ENCODE measurements at places on chromosomes 5 and 9.

GRCh38 chr9:110389148-110389750 lies 51.6 kb upstream of the TXNDC8 start:
- no peak for DNase-seq

DNA sequence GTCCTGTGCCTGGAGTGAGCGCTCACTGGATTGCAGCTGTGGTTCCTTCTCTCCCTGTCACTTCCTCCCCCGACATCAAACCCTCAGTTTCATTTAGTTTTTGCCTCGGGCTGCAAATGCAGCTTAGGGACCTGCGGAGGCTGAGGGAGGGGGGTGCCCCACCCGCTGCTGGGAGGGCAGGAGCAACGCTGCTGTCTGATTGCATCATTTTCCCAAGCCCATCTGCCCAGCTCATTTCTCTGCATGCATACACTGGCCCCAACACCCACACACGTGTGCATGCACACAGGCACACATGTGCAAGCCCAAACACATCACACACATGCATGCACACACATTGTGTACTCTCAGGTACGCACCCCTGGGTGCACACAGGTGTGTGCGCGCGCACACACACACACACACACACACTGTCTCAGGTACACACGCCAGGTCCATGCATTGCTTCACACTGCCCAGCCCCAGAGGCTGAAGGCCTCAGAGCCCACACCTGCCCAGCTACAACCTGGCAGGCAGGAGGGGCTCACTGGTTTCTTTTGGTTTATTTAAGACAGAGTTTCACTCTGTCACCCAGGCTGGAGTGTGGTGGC lies 3.4 kb downstream of the ASS1 start:
- no peak for DNase-seq

GRCh38 chr5:155460501-155460931 lies 447.0 kb downstream of the KIF4B start:
- no peak for DNase-seq

GRCh38 chr9:129610213-129610472 lies 10.8 kb downstream of the C9orf50 start:
- DNase-seq = no peak

- no peak for DNase-seq
These were observed 10.9 kb downstream of the DNLZ start for GRCh38 chr9:136352682-136353081.

DNA sequence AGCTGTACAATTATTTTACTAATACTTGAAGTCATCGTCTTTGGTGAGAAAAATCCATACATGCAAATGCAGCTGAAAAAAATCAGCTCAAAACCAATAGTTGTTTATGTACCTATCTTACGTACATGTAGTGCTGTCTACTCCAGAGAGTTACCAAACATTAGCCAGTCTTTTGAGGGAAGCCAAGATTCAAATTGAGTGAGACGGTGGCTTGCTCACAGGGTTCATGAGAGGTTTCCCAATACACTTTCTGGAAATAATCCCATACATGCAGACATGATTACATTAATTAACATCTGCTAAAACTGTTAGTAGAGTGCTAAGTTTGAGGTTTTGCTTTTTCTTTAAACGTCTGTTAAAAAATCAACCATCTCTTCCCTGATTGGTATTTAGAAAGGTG lies 2.3 kb downstream of the C9orf72 start:
- no peak for DNase-seq

DNA sequence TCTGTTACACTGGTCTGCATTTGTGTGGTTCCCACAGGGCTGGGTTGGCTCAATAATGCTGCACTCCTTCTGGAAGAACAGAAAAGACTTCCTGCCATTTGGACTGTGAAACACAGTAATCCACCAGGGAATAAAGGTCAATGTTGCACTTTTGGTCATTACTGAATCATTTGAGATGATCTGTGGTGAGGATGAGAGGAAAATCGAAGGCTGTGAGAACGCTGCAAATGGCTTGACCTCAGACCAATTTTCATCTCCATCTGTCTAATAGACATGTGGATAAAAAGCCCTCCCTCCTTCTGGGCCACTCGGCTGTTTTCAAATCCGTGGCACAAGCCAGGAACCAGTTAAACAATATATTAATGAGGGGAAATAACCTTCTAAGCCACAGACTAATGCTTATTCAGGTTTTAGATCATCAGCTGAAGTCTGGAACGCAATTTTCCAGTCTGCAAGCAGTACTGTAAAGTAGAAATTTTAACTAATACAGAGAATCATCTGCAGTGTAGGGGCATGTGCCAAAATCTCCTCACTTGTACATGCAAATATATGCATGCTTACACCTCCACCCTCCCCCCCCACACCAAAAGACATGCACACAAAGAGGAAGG lies 20.2 kb downstream of the TLE1 start:
- DNase-seq = no peak

DNA sequence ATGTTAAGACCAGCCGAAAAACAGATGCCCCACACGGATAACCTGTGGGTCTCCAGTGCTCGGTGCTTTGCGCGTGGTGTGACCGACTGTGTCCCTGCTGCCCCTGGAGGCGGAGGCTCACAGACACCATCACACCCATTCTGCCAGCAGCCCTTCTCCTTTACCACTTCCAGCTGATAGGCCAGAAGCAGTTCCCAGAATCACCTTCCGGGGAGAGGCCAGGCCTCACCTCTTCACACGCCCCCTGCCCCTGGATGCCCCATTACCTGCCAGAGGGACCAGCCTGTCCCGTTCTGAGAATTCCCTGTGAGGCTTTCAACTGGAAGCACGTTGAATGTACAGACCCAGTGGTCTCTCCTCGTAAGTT lies 21.6 kb upstream of the LRRC14B start:
- DNase-seq = no peak

DNA sequence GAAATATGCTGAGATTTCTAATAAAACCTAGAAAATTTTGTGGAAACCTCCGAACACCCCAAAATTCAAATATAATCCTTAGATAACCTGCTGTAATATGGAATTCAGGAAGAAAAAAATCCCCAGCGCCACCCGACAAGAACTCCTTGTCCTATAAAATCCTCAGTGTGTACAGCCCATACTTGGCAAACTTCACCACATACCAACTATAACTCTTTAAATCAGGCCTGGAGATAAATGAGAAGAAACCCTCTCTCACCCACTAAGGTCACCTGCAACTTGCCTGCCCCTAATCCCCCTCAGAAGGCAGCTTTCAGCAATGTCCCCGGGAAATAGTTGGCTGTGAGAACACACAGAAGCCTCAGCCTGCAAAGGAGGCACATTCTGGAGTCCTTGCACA lies 90.5 kb downstream of the SH3TC2 start:
- no peak for DNase-seq

GRCh38 chr5:352639-353611 lies 31.4 kb downstream of the AHRR start:
- DNase-seq = no peak

GRCh38 chr9:94181408-94182181 lies 77.5 kb upstream of the ZNF169 start:
- no peak for DNase-seq

- no peak for DNase-seq
These were observed 9.8 kb upstream of the EXOC3 start for GRCh38 chr5:432928-433791.

DNA sequence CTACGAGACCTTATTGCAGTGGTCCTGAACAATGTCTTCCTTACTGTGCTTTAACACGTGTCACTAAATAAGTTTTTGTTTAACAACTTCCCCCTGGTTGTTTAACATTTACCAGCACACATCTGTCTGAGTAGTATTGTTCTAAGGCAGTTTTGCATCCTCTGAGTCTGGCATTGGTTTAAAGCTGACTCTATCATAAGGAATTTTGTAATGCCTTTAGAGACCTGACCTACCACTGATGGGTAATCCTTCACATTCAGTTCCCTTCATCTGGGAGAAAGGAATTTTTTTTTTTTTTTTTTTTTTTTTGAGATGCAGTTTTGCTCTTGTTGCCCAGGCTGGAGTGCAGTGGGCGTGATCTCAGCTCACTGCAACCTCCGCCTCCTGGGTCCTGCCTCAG lies 20.0 kb upstream of the PCAT7 start:
- DNase-seq = no peak
